ENCODE measurements at places on chromosomes 4 and X.
A peak's percentile ranks its signal among the peaks of the same experiment; 100 is the strongest.

- DNase-seq: peak; percentile 60
Observed at GRCh38 chrX:44874420-44875184, 1.6 kb downstream of the KDM6A start.

GRCh38 chr4:159206427-159206871 lies 103.6 kb downstream of the RAPGEF2 start:
- DNase-seq: peak; percentile 6

DNA sequence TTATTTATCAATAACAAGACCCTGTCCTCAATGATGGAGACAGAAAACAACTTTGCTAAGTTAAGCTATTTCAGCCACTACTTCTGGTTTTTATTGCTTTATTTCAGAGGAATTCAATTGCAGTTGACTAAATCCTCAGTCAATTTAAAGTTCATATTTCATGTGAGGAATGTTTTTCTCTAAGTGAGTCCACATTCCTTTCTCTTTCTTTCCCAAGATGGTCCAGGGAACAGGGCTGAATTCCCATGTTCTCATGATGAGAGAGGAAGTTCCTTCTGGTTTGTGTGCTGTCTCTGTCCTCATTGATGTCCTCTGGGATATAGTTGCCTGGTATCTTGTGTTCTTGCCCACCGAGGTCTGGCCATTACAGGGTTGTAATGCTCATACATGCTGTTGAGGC lies 117.2 kb downstream of the SLIT2 start:
- no peak for DNase-seq

- DNase-seq: no peak
Observed at GRCh38 chrX:26653050-26653449, 437.1 kb downstream of the MAGEB5 start.

DNA sequence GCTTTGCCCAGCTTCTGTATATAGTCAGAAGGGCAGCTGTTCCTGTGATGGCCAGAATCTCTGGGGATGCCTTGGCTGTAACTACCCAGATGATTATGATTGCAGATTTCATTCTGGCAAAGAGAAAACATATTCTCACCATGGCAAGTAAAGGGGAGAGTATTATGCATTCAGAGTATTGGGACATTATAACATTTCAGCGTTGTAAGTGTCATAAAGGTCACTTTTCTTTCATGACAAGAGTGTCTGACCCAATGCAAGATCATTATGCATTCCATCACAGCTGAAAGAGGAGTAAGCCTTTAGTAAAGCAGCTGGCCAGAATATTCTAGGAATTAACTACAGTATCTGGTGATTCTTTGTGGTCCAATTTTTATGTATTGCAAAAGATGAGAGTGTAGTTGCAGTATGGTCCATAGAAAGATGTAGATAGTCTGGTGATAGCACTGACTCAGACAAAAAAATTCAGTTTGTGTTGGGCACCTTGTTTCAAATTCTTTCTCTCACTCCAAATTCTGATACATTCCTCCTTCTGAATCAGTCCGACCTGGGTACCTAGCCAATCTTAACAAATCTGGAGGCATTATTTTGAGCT lies 2366.3 kb downstream of the PCDH7 start:
- DNase-seq: no peak

- no peak for DNase-seq
Observed at GRCh38 chrX:10107483-10107882, 49.3 kb upstream of the CLCN4 start.

GRCh38 chr4:128780688-128781087 lies 28.8 kb upstream of the JADE1 start:
- DNase-seq: no peak

- no peak for DNase-seq
Observed at GRCh38 chr4:54308110-54308509, 79.0 kb downstream of the PDGFRA start.

- DNase-seq: no peak
Observed at GRCh38 chr4:167218022-167218608, 16.2 kb downstream of the SPOCK3 start.

- no peak for DNase-seq
Observed at GRCh38 chr4:72631296-72631695, 62.3 kb upstream of the ADAMTS3 start.

- peak; percentile 28 for DNase-seq
Observed at GRCh38 chrX:134377537-134377936, 82.4 kb upstream of the HPRT1 start.

GRCh38 chr4:10030972-10031667 lies 9.8 kb upstream of the SLC2A9 start:
- no peak for DNase-seq

DNA sequence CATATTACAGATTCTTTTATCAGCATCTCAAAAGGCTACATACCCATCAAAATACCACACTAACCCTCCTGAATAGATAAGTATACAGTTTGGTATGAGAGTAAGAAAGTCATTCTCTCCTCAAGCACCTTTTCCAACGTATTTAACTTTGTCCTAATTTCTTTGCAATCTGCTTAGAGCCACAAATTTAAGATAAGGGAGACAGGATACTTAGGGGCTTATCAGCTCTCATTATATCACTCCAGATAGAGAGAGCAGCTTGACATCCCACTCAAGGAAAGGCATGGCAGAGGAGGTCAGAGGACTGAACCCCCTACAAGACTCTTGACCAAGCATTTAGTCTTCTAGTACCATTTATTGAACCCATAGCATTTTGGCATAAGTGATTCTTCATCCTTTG lies 262.4 kb downstream of the ADGRA3 start:
- DNase-seq: no peak

DNA sequence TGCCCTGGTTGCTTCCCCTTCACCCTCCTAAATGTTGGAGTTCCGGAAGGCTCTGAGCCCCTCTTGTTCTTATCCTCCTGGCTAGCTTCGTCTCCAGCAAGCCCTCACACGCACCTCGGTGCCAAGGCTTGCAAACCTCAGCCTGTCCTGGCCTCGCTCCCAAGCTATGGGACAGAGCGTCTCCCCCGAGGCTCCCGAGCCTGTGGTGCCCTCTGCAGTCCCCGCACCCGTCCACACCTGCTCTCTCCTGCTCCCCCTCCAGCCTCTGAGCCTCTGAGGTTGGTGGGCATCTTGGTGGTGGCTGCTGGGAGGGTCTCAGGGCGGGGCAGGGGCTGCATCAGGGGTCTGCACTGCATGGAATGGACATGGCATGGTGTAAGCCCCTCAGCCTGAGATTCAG lies 63.2 kb downstream of the TRMT44 start:
- DNase-seq: no peak

DNA sequence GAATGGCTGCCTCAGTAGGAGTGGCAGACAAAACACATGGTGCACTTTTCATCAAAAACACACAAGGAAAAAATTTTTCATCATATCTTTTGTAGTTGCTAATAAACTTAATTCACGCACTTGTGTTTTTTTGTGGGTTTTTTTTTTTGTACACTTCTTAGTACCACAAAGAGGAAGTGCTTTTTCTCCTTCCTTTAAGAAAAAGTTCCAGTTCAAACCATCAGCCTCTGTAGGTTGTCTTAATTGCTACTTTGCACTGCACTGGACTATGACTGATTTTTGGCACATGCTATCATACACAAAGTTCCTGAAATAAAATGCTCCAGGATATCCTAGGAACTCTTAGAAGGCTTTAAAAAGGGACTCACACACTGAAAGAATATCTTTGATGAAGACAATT lies at the start of gene PHEX:
PHEX (plus strand) TSS at position 242 of the 400 bp plus-strand sequence. CDS start 681 bp downstream, outside the sequence.
- DNase-seq: no peak

DNA sequence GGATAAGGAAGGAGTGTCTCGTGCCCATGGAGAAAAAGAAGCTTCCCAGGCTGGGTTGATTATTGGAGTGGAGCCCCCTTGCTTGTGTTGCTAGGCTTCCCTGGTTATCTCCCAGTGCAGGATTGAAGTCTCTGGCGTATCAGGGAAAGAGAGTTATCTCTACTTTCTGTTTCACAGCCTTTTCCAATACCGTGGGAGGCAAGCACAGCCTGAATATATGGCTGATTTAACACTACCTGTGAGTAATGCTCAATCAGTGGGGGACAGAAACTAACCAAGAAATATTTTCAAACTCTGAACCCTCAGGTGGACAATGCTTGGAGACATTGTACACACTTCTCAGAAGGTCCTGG lies 65.2 kb downstream of the SERPINA7 start:
- DNase-seq: no peak

DNA sequence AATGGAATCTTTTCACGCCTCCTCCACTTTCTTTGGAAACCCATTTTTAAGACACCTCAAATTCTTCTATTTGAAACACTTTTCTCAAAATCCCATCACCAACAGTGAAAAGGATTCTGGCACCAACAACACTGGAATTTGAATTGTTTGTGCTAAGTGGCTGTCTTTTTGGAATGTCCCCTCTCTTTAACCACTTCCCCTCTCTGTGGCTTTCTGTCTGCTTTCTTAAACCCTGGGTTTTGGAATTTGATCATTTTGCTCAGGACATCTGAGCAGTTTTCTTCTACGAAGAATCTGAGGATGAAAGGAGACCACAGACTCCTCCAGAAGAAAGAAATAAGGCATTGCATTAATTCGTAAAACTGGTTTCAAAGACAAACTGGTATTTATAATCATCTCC lies 89.0 kb downstream of the MXRA5 start:
- no peak for DNase-seq

DNA sequence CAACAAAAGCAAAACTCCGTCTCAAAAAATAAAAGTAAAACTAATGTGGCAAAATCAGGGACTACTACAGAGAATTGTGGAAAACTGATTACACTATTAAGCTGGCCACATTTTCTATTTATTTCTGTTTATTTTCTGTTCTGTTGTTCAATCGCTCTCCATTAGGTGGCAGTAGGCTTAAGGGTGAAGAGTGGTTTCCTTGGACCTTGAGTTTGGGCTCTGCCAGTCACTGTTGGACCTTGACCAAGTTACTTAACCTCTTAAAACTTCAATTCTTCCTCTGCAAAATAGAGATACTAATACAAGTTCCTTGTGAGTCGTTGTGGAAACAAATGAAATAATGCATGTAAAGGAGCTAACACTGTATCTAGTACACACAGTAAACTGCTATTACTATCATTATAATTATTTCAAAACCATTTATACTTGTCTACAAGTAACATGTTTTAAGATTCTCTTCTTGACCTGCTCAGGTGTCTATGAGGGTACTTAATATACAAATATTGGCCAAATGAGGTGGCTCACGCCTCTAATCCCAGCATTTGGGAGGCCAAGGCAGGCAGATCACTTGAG lies 15.2 kb downstream of the HSD17B11 start:
- DNase-seq: peak; percentile 12

GRCh38 chrX:39260965-39261364 lies 459.7 kb downstream of the MID1IP1 start:
- no peak for DNase-seq

DNA sequence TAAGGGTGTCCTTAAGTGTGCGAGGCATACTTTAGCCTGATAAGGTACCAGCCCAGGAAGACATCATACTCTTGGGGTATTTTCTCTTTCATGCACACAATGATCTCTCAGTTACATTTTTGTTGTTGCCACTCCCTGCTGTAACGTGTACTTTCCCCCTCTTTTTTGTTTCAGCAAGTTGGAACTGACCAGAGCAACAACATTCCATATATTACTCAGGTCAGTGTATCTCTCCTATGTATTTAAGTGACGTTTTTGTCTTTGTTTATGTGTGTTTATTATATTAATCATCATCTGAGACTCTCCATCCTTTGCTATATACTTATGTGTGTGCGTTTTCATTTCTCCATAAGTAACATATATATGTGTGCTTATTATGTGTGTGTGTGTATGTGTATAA lies 71.3 kb upstream of the VBP1 start:
- DNase-seq: no peak

GRCh38 chr4:42320822-42321388 lies 76.4 kb upstream of the SHISA3 start:
- no peak for DNase-seq

DNA sequence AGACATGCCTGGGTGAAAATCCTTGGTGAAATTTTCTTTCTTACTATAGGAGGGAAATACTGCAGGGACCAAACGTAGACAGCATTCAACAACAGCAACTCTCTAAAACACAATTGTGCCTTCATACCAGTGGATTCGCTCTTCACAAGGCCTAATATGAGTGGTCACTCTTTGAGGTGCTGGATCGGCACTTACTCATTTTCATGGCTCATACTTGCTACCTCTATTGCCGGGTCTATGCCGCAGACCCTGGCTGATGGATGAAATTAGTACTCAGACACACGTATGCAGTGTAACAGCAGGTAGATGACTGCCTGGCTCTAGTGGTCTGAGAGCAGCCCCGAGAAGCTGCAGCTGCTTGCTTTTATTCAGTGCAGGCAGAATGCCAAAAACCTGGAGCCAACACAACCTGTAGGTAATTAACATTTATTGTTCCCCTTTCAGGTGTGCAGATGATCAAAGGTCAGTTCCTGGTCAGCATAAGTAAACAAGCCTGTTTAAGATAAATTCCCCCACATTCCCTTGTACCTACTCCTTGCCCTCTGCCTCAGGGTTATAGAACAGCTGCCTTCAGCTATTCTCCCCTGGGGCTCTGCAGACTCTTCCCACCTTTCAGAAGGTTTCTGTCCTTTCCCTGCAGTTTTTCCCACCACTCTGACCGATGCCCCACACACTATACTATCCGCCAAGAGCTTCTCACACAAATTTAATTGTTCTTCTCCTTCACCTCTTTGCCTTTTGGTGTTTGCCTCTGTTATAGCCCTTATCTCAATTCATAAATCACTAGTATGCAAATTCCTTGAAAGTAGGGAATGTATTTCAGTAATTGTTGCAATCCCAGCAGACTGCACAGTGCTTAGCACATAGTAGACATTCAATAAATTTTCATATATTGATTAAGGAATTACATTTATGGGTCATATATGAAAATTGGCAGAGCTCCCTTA lies 210.0 kb downstream of the SPANXN3 start:
- no peak for DNase-seq

- DNase-seq: no peak
Observed at GRCh38 chr4:150583287-150584110, 1.5 kb downstream of the MAB21L2 start.

GRCh38 chr4:826508-827208 lies 729 bp upstream of the CPLX1 start:
- DNase-seq: no peak

GRCh38 chr4:178612733-178613132 lies 1170.5 kb upstream of the AGA start:
- DNase-seq: no peak

DNA sequence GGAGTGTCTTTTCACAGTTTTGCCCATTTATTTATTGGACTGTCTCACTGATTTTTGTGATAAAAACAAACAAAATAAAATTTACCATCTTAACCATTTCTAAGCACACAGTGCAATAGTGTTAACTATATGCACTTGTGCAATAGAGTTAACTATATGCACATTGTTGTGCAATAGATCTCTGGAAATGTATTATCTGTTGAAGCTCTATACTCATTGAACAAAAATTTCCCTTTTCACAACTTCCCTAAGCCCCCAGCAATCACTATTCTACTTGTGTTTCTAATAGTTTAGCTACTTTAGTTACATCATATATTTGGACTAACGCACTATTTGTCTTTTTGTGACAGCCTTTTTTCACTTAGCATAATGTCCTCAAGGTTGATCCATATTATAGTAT lies 59.7 kb upstream of the BEX4 start:
- DNase-seq: no peak

DNA sequence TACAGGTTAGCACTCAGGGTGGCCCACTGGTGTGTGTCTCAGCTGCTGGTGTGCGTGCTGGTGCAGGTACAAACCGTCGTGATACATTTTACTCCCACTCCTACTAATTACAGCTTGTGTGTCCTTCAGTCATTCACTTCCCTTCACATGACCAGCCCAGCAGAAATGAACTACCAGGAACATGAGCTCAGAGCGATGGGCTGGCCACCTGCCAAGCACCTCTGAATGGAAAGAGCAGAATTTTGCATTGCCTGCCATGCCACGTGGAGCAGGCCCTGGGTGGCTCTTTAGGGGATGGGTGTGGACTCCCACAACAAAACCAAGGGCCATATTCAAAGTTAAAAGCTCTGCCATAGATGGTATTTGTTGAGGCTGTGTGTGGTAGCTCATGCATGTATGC lies 58.9 kb upstream of the PGM2 start:
- no peak for DNase-seq
